ENCODE measurements at places on chromosomes 7 and 10. TPM values are rescaled to one million over a fixed set of nuclear protein-coding genes. Genes with fewer than 3 reads are reported as not detected.

SYT15B gene
- total RNA-seq = 0.11 TPM

DNA sequence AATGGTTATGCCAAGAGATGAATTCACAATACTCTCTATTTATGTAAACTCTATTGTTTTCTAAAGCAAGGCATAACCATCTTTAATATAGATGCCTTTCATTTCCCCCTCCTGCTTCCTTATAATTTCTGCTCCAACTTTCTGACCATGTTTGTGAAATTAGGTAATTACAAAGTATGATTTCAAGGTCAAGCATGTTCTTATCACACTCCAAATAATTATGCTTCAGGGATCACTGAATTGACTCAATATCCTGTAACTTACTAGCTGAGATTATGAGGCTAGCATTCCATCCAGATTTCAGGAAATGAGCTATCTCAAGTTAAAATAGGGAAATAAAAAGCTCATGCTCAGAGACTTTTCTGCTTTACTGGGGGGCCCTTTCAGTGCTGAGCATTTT is 655.9 kb upstream of the IGFBP3 start:
- no peak for DNase-seq

DNA sequence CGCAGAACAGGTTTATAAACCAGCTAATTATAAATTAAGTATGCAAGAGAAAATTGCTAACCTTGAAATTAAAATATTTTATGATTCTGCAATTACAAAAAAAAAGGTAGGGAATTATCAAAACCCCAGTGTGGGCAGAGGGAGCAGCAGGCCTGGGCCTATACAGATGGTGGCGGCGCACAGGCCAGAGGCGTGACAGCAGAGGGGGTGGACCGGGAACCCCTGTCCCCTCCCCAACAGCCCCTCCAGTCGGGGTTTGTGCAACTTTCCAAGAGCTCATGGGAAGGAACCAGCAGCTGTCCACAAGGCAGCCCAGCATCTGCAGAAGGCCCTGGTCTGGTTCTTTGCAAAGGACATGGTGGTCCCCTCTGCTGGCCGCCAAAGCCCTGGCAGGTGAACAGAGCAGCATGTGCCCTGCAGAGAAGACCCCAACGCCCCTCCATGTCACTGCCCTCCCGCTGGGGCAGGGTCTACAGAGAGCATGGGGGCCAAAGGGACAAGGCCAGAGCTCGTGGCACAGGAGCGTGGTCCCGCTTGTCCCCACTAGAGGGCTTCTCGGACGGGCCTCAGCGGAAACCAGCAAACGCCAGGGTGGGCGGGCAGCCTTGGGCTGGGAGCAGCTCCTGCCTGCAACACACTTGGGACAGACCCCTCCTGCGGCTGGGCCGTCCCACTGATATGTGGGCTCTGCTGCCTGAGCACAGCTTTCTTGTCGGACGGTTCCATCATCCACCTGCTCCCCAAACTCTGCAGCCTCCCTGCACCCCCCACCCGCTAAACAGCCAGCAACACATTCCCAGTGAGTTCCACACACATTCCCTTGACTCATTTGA is 75.1 kb downstream of the EBF3 start:
- peak; percentile 33 for DNase-seq

CUBN gene
- total RNA-seq = 0.14 TPM

GRCh38 chr7:92602352-92603088 is 12.3 kb upstream of the FAM133B start:
- no peak for DNase-seq

ANKRD7 gene
- not detected for total RNA-seq

DNA sequence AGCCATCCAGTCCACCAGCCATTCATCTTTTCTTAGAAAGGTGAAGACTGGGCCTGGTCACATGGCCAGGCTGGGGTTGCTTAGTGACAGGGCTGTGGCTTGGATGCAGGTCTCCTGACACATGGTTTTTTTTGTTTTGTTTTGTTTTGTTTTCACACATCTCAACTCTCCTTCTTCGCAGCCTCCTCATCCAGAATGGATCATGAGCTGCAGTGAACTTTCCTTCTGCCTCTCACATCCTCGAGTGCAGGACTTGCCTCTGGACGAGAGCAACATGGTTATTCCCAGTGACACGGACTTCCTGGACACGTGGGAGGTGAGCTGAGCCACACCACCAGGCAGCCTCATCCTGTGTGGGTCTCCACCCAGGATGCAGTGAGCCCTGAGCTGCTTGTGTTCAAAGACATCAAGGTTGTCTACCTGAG is 9.5 kb downstream of the AKR1E2 start:
- no peak for DNase-seq

DNA sequence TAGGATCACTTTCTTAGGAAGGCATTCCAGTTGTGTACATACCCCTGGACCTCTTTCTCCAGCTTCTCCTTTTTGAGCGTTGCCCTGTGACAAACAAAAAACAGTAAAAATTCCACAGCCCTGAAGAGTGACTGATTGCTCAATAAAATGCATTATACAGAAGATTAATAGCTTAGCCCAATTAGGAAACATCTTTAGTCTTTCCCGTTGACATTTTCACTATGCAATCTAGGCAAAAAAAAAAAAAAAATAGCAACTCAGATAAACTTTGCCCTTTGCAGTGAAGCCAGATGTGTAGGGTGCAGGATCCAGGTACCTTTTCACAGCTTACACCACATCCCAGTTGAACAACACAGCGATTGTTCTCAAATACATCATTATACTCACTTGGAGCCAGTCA is 17.9 kb downstream of the COL28A1 start:
- DNase-seq = no peak

GHRHR gene
- total RNA-seq = not detected

RBP4 gene
- total RNA-seq = 0.98 TPM

HOXA1 gene
- total RNA-seq = 0.11 TPM

GRCh38 chr10:80794994-80795393 is 257.3 kb downstream of the SH2D4B start:
- DNase-seq = no peak

DNA sequence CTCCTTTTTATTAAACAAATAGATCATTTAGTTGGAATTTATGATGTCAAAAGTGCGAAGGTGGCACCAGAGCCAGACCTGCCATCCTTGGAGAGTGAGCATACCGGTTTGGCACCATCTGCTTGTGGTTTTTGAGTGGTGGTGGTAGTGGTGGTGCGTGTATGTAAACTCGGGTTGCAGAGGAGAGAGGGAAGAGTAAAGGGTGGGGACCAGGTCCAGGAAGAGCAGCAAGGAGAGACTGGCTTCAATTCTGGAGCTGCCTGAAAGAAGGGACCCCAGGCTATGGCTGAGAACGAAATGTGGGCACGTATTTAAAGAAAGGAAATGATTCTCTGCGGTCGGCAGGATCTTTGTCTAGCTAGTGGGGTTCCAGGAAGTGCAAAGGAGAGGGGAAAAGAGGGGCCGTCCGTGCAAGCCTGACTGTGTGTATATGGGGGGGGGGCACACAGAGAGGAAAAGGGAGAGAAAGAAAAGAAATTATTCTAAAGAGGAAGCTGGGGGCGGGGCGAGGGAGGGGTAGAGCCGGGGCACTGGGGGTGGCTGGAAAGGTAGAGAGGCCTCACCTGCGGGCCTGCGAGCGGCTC is 448 bp upstream of the GOLGA7B start:
- DNase-seq = no peak

GRCh38 chr10:1309617-1310270 is 253.6 kb downstream of the WDR37 start:
- DNase-seq = no peak

GRCh38 chr7:97009753-97010732 is 4.7 kb downstream of the DLX6 start:
- DNase-seq = no peak

- no peak for DNase-seq
Measured at GRCh38 chr10:1133495-1134045, 77.4 kb downstream of the WDR37 start.

DNA sequence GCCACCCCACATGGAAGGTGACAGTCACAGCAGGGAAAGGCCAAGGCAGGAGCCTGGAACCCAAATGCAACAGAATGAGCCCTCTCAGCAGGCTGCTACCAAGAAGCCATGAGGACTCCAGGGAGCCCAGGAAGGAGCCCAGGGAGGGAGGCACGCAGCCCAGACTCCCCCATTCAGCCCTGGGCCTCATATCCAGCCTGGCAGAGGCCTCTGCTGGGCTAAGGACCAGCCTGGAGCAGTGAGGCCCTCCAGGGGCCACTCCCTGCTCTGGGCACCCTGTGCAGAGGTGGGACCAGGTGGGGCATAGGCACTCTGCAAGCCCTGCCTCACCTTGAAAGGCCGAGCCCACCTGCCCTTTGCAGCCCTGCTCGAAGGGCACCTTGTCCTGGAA is 25.8 kb upstream of the ZNF488 start:
- DNase-seq = no peak

- DNase-seq = no peak
Measured at GRCh38 chr10:97185326-97186058, at the start of gene SLIT1. TSS of gene SLIT1 (minus strand) at chr10:97185959. CDS start at chr10:97185674, 285 bp downstream.

- DNase-seq = peak; percentile 36
Measured at GRCh38 chr10:79025199-79025832, 43.5 kb upstream of the ZMIZ1 start.

- no peak for DNase-seq
Measured at GRCh38 chr7:48004638-48005037, 24.3 kb downstream of the SUN3 start.

DNAH11 gene
- total RNA-seq = 0.03 TPM

- DNase-seq = no peak
Measured at GRCh38 chr10:5199398-5199797, 2.8 kb downstream of the AKR1C4 start.

MCM10 gene
- total RNA-seq = 66.9 TPM

DNA sequence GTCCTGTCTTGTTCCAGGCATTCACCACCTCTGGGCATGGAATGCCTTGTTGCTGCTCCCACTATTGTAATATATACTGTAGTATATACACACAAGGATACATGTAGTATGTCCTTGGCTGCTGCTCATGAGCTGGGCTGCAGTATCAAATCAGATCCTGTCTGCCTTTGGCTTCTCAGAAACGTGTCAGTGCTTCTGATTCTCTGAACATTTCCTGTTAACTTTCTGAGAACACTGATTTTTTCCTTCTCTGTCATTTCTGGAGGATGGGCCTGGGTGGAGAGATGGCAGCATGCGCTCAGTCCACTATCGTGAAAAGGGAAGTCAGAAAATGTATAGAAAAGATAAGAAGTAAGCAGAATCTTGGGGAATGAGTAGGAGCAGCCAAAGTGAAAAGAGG is 12.2 kb downstream of the SFTPA2 start:
- DNase-seq = no peak

DNA sequence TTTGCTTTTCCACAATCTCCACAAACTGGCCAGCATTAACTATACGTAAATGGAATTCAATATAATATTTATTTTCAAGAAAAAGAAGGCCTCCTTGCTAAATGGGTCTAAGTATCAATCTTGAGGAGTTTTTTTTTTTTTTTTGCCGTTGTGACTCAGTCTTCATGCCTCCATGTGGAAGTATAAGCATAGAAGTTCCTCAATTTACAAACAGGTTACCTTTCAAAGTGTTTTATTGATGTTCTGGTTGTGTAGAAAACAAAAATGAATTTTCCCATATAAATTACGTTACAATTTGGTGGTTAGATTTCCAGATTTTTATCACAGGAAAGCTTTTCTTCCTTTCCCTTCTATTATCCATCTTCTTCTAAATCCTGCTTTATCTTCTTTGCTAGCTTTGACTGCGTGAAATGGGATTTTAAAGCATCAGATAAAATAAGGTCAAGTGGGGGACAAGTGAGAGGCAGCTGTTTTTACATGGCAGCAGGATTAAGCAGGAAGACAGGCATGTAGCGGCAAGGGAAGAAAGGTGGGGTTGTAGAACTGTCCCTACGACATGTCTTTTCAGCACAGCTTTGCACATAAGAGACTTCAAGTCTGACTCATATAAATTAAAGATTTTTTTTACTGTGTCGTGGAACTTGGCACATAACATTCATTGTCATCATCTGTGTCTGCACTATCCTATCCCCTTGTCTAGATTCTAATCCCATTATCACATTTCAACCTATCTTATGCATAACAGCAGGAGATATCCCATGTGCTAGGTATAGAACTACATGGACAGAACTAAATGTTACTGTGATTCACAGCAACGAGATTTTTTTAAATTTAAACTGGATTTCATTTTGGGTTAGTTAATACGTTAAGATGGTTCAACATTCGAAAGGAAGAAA is 135.3 kb upstream of the FAM3C start:
- DNase-seq = no peak

PAX4 gene
- total RNA-seq = not detected

GRCh38 chr7:107932805-107933204 is 41.8 kb downstream of the DLD start:
- no peak for DNase-seq

DNA sequence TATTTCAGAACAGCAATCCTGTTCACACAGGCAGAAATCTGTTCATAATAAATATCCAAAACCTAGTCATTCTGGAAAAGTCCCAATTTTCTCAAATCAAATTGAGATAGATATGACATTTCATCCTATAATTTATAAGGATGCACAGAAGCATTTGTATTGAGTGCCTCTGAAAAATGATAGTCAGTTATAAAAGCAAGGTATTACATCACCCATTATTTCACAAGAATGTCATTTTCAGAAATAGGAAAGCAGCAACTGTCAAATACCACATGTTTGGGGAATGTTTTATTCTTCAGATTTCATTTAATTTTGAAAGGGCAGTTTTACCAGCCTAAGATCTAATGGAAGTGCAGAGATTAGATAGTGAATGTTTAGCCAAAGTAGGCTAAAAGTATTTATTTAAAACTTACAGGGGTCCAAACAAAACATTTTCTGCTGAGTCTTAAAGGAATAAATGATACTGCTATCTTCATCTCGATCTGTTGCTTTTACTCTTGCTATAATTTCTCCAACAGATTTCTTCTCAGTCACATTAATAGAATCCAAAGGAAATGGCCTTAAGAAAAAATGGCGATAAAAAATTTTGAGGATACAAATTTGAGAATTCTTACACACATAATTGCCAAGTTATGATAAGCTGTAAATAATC is 185.8 kb downstream of the HGF start:
- no peak for DNase-seq

GRCh38 chr7:38299275-38299931 is 26.0 kb upstream of the TARP start:
- no peak for DNase-seq

SFTPA1 gene
- 3.1 TPM for total RNA-seq

PNLIPRP2 gene
- total RNA-seq = 0.46 TPM

DNA sequence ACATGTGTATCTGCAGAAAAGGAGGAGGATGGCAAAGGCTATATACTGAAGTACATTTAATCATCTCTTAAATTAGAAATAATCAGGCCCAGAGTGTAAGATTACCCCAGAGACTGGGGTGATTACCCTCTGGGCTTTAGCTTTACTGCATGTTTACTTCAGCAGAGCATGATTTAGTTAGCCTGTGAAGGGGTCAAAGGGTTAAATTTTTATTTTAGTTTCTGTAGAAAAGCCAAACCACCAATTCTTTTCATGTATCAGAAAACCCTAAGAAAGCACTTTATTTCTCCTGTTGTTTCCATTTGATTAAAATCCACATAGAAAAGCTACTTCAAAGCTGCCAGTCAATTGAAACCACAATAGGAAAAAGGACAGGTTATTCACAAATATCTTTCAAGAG is 101.5 kb upstream of the LSM8 start:
- DNase-seq = no peak

- no peak for DNase-seq
Measured at GRCh38 chr7:132630834-132631233, 54.6 kb upstream of the PLXNA4 start.

All from activated T-cell treated with anti-CD3 and anti-CD28 coated beads, Interleukin-2, amount 50 U/mL, for 4 hours (primary cell).